ENCODE measurements at places on chromosomes 16 and 17.
A peak's percentile ranks its signal among the peaks of the same experiment; 100 is the strongest.

DNA sequence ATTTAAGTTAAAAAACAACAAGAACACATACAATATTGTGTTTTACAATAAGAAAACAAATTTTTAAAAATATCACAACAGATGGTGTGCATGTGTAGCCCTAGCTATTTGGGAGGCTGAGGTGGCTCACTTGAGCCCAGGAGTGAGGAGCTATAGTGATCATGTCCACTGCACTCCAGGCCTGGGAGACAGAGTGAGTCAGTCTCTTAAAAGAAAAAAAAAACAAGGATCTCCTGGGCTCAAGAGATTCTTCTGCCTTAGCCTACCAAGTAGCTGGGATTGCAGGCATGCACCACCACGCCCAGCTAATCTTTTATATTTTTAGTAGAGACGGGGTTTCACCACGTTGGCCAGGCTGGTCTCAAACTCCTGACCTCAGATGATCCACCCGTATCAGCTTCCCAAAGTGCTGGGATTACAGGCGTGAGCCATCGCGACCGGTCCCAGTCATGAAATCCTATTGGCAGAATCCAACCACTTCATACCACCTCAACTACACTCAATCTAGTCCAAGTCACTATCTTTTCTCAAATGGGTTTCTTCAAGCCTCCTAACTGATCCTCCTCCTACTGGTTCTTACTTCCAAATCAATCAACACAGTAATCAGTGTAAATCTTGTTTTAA, 55.0 kb downstream of the STH start:
- DNase-seq, result no peak

DNA sequence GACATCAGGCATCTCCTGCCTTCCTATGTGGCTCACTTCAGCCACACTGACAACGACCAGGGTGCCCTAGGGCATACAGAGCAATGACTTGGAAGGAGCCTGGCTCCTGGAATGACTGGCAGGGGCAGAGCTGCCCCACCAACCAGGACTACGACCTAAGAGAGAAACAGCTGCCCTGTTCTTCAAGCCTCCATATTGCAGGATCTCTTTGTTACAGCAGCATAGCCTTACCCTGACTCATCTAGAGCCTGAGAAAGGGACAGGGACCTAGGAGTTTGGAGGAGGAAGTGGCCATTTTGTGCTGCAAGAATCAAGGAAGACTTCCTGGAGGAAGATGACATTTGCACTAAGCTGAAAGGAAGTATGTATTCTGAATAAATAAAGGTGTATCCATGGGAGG, 49.6 kb downstream of the GSG1L start:
- no peak for DNase-seq

GRCh38 chr17:3896108-3896967, 3.5 kb upstream of the CAMKK1 start:
- no peak for DNase-seq

DNA sequence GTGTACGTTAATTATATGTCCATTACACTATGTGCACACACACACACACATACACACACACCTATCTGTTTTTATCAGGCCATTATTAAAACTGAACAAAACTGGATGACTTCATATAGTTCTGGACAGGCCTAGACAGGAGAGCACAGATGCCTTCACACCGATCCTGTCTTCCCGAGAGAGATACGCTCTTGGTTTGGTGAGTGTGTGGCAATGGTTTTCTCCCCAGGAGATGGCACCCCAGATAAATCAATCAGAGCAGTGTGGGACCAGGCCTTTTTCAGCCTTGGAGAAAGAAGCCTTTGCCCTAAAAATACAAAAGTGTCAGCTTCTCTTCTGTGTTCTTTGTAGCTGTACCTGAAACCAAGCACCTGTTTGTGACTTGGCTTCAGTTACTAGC, 83.7 kb downstream of the CPPED1 start:
- no peak for DNase-seq

DNA sequence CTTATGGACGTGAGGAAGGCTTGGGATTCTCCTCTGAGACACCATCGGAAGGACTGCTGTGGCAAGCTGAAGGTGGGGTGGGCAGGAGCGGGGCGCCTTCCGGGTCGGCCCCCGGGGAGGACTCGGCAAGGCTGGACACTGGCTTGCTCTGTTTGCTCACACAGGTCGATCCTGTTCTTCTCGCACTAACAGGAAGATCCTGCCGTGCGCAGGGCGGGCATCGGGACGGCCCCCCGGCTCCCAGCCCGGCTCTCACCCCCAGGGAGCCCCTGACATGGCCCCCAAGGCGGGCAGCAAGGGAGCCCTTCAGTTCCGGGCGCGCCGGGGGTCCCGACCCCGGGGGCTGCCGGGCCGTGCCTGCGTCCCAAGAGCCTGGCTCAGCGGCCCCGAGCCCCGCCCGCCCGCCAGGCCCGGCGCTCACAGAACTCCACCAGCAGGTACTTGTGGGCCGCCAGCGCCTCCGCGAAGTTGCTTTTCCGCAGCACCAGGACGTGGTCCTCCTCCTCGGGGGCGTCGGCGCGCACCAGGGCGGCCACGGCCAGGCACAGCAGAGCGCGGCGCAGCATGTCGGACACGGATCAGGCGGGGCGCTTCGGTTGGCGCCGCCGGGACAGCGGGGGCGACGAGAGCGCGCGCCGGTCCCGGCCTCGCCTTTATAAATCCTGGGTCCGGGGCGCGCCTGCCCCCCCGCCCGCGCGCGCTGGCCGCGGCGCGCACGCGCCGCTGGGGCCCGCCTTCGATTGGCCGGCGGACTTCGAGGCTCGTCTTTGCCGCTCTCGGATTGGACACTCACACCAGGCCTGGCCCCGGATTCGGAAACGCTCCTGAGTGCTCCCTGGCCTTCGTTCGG, at the start of gene P4HB:
TSS of gene P4HB (minus strand) at position 630 of the 850 bp plus-strand sequence. CDS start at position 566, 64 bp downstream.
- peak; percentile 100 for DNase-seq

DNA sequence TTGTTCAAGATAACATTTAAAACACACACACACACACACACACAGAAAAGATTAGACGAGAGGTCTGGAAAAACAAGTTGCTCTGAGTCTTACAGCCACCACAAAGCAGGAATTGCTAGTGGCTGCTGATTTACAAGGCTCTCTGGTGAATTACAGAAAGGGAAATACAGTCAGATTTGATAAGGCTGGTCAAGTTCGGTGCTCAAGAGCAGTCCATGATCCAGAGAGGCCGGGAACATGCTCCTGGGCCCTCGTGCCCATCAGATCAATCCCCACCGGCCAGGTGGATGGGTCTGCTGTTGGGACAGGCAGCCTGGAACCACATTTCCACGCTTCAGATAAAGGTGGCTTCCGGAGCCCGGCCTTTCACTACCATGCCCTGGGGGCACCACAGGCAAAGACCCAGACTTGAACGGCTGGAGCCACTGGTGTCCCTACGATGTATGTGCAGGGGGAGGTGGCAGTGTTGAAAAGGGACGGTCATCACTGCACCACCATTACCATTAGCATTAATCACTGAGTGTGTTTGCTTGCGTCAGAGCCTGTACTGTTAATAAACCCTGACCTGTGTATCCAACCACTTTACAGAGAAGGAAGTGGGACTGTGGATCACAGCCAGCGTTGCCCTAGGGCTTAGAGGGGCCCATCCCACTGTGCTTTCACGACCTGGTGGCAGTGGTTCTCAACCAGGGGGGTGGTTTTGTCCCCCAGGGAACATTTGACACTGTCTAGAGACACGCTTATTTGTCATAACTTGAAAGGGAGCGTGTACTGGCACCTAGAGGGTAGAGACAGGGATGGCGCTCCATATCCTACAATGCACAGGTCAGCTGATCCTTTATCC, 95.1 kb downstream of the XYLT1 start:
- DNase-seq, result no peak
